ENCODE measurements at places on chromosomes 13 and 19.

GRCh38 chr13:75787249-75787928 is 151.3 kb downstream of the LMO7 start:
- no peak for DNase-seq

- DNase-seq, result no peak
Measured at GRCh38 chr13:43074824-43075510, 51.6 kb downstream of the DNAJC15 start.

DNA sequence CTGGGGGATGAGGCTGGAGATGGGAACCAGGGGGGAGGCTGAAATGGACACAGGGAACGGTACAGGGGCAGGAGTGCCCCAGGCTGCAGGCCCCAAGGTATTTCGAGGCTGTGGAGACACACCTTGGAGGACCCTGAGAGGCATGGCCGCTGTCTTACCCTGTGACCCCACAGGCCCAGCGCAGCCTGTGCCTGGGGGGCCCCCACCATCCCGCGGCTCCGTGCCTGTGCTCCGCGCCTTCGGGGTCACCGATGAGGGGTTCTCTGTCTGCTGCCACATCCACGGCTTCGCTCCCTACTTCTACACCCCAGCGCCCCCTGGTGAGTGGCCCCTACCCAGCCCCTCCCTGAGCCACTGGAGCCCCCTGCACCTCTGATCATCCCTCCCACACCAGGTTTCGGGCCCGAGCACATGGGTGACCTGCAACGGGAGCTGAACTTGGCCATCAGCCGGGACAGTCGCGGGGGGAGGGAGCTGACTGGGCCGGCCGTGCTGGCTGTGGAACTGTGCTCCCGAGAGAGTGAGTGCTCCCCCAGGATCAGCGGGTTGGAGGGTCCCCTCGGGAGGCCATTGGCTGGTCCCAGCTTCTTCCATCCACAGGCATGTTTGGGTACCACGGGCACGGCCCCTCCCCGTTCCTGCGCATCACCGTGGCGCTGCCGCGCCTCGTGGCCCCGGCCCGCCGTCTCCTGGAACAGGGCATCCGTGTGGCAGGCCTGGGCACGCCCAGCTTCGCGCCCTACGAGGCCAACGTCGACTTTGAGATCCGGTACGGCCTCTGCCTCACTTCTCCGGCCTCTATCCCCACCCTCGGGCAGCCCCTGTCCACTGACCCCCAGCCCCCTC is 16.9 kb upstream of the SPIB start:
- DNase-seq, result no peak

DNA sequence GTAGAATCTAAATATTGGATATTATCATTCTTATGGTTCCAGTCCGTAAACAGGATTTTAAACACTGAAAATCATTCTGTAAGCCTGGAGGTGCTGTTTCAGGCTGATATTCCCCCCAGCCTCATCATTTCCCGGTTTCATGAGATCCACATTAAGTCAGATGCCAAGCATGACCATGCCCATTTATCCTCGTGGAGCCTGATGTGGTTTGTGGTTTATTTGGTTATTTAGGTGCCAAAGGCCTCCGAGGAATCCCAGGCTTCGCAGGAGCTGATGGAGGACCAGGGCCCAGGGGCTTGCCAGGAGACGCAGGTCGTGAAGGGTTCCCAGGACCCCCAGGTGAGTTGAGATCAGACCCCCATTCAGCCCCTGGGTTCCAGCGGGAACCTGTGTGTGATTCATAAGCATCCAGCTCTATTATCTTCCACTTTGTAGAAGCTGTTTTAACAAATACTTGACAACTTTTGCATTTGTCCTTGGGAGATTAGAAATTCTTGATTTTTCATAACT is 92.5 kb downstream of the RAB20 start:
- DNase-seq, result no peak

DNA sequence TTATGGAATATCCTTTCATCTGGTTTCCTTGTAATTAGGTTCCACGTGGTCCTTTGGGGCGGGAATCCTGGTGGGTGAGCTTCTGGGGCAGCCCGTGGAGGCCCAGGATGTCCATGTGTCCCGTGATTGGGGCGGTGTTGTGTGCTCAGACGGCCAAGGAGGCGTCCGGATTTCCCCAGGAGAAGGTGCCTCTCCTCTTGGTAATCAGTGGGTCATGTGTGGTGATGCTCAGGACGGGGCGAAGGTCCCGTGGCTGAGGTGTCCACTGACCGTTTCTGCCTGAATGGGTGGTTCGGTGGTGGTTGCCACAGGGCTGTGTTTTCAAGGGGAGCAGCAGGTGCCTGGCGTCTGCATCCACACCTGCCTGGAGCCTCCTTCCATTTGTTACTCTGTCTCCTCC is 52.2 kb upstream of the F7 start:
- no peak for DNase-seq
